Stimulated activated CD4-positive, alpha-beta T cell treated with anti-CD3 and anti-CD28 coated beads, TNF-alpha, amount 100 ng/mL, for 1 hour (primary cell): ENCODE measurements at places on chromosomes 4 and X.

GRCh38 chrX:106611317-106611678 is 480 bp upstream of the RADX start:
- DNase-seq: no peak

DNA sequence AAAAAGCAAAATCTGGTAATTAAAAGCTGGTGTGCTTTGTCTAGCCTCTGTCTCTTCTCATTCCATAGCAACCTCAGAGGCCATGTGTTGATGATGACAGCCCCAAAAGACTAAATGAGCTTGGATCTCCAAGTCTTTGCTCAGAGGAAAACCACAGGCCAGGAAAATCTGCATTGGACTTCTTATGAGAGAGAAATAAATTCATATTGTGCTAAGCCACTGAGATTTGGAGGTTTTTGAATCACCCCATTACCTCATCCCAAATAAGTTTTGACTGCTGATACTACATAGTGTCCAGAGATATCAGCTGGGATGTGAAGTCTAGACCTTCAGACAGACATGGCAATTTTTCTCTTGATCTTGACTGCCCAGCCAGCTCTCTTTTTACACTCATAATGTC is 178.6 kb upstream of the DIPK2B start:
- no peak for DNase-seq

- DNase-seq: no peak
Measured at GRCh38 chr4:153452658-153453378, 13.3 kb upstream of the TMEM131L start.

GRCh38 chrX:139851730-139852129 is 81.1 kb downstream of the ATP11C start:
- no peak for DNase-seq

DNA sequence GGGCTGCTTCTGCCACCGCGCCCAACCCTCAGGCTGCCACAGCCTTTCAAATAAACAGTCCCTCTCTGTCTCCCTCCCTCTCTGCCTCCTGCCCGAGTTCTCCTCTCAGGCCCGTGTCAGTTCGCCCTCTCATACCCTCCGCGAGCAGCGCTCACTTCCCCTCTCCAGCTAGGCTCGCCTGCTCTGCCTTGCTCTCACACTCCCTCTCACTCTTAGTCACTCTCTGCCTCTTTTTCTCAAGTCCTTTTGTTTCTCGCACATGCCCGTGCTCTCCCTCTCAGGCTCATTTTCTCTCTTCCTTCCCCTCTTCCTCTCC is 3.2 kb downstream of the EFNB1 start:
- DNase-seq: no peak

GRCh38 chrX:138708268-138708667 is 3.2 kb downstream of the FGF13 start:
- no peak for DNase-seq

DNA sequence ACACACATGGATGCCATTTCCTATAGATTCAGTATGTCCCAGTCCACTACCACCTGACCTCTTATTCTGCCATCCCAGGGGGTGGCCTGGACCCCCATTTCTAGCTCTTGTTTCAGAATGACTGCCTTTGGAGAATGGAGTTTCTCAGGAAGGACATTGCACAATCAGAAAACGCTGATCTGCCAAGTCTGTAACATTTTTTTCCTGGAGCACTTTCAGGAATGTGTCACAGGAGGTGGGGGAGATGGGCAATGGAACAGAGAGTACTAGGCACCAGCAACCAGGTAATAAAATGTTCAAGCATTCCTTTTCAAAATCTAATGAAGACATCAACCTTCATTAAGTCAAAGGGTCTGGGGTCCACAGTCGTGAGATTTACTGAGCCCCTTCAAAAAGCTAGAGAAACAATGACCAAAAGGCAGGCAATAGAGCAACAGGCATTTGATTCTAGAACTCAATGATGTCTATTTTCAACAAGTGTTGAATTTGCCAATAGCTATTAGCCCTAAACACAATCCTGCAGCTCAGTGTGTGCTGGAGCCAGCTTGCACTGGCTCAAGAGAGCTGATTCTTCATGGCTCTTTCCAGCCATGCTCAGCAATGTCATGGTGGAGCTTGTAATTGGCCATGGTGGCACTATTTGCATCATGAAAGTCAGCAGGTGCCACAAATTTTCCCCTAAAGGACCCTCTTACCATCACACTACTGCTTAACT is 87.1 kb downstream of the KDR start:
- DNase-seq: no peak

DNA sequence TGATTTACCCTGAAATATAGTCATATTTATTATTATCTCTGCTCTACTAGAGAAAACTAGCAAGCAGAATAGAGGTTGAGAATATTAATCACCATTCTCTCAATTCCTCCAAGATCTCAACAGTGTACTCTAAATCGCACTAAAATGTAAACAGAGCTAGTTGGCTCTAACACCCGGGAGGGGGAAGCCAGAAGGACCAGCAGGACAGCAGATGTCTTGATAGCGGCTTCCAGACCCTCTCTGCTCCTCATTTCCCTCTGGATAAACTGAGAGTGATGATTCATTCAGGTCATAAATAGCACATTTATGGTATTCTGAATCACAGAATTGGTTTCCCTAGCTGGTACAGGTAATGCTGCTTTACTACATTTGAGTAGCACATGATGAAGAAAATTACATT is 82.5 kb downstream of the TBC1D9 start:
- DNase-seq: no peak

- DNase-seq: no peak
Measured at GRCh38 chrX:2793752-2794151, 35.0 kb upstream of the GYG2 start.

- no peak for DNase-seq
Measured at GRCh38 chr4:174669270-174669669, 147.0 kb upstream of the HPGD start.

GRCh38 chrX:20263474-20263873 is 3.2 kb downstream of the RPS6KA3 start:
- no peak for DNase-seq

DNA sequence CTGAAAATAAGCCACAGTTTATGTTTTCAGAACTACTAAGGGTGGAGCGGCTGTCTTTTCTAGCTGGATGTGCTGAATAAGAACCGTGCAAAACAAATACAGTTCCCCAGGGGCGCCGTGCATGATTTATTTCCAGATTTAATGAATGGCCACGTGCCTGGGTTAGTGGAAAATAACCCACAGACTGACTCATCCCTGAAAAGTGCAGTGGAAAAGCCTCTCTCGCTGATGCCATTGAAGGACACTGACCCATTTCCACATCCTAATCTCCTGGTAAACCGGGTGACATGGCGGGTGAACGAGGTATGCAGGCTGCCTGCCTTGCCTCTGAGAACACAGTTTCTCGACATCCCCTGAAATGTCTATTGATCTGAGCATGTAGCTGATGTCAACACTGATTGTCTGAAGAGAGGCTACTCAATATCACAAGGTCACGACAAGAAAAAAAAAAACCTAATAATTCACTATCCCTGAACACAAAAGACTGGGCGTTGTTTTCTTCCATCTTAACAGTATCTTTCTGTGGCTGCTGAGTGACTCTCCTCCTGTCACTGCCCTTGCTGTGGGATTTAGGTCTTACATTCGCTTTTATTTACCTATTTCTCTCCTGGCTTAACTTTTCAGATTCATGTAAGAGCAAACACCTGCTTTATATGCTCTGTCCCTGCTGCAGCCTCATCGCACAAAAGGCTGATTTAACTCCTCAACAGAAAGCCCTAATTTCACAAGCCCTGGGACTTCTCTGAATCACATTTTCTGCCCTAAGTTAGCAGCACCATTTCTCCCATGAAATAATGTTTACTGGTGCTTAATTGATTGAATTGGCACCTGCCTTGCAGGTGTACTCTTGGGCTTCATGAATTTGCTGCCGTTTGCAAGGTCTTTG is 76.9 kb upstream of the SCOC start:
- DNase-seq: no peak

- DNase-seq: no peak
Measured at GRCh38 chr4:8162625-8163024, 4.0 kb upstream of the ABLIM2 start.

- no peak for DNase-seq
Measured at GRCh38 chr4:146790515-146790914, 151.8 kb downstream of the POU4F2 start.

- DNase-seq: no peak
Measured at GRCh38 chr4:48131736-48132135, 2.3 kb downstream of the TXK start.

DNA sequence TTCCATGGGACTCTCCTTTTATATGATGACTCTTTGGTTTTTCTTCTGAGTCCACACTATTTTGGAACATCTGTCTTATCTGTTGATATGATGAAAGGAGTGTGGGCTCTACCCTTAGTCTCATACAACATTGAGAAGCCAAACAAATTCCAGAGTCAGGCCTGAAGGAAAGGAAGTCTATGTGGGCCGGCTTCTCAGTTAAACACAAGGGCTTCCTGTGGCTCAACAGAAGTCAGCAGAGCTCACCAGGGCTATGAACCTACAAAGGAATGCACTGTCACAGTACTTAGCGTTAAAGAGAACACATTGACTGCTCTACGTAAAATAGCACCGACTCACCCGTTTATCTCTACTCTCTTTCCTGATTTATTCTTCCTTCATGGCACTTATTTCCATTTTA is 641.0 kb upstream of the FRG1 start:
- no peak for DNase-seq

DNA sequence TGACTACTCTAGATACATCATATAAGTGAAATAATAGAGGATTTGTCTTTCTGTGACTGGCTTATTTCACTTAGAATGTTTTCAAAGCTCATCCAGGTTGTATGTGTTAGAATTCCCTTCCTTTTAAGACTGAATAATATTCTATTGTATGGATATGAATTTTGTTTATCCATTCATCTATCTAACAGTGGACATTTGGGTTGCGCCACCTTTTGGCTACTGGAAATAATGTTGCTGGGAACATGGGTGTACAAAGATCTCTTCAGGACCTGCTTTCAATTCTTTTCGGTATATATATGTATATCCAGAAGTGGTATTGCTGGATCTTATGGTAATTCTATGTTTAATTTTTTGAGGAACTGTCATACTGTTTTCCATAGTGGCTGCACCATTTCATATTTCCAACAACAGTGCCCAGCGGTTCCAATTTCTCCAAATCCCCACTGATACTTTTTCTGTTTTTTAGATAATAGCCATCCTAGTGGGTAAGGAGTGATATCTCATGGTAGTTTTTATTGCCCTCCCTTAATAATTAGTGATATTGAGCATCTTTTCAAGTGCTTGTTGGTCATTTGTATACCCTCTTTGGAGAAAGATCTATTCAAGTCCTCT is 3.4 kb upstream of the SCD5 start:
- DNase-seq: no peak

DNA sequence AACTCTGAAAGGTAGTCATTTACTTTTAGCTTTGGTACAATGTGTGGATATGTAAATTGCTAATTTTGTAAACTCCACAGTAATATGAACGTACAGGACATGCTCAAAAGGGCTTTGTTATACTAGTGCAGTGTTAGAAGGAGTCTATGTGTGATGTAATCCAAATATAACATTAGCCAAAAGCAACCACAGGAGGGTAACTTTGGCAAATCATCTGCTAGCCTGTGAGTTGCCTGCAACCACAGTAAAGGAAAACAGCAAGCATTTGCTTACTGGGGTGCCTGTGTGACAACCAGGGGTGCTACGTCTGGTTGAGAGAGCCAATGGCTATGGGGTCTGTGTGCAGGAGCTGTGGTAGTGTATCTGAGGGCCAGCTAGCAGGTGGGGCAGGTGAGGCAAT is 245.8 kb downstream of the ADAMTS3 start:
- no peak for DNase-seq

- DNase-seq: no peak
Measured at GRCh38 chr4:6338175-6338950, 68.7 kb downstream of the WFS1 start.

DNA sequence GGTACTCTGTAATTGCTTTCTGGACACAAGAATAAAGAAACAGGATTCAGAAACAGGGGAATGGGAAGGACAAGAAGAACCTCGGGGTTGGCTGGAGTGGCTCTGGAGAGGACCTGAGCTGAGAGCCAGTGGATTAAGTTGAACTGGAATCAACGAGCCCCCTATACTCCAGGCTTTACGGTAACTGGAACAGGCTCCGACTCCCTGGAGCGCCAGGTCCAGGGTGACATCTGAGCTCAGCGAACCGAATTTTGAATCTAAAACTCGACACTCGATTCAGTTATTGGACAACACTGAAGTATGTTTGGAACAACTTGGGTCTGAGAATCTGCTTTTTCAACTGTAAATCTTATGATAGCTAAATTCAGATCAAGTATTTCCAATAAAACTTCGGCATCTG is 23.9 kb downstream of the HMX1 start:
- DNase-seq: no peak

- DNase-seq: no peak
Measured at GRCh38 chr4:73021634-73022033, 47.9 kb downstream of the COX18 start.

DNA sequence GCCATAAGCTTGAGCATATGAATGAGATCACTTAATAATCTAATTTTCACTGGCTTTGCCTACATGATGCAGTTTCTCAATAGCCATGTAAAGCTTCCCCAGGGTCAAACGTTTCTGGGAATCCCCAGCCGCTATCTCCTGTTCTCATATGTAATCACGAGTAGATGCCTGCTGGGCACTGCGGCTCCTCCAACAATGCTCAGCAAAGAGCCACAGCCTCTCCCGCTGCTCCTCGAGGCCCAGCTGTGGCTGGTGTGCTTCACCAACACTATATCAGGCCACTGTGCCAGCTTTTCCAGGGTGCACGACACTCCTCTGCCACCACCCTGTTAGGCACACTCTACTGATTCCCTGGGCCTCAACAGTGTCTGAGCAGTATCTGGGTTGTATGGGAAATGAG is 78.3 kb upstream of the RASGEF1B start:
- DNase-seq: no peak

- no peak for DNase-seq
Measured at GRCh38 chrX:11944501-11944900, 186.5 kb downstream of the MSL3 start.

DNA sequence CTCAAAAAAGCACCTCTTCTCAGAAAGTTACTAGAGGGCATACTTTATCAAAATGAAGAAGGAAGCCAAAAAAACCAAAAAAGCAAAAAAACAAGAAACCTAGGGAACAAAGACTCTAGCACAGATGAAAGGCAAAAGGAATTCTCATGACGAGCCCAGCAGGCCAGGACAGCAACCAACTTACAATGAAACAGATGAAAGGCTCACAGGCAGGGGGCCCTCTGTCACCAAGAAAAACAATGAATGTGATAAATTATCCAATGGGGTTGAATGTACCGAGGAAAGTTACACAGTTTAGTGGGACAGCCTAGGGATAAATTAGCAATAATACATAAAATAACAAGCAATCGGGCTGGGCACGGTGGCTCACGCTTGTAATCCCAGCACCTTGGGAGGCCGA is 79.0 kb downstream of the GPR82 start:
- no peak for DNase-seq

- DNase-seq: no peak
Measured at GRCh38 chrX:53031380-53031779, 17.2 kb upstream of the GPR173 start.
